ENCODE measurements at places on chromosomes 16 and 17.
A peak's percentile ranks its signal among the peaks of the same experiment; 100 is the strongest.

- DNase-seq = no peak
These were observed 268.0 kb upstream of the TNRC6C start for GRCh38 chr17:77690271-77691161.

GRCh38 chr17:6240001-6240400 lies 169.8 kb downstream of the WSCD1 start:
- no peak for DNase-seq

DNA sequence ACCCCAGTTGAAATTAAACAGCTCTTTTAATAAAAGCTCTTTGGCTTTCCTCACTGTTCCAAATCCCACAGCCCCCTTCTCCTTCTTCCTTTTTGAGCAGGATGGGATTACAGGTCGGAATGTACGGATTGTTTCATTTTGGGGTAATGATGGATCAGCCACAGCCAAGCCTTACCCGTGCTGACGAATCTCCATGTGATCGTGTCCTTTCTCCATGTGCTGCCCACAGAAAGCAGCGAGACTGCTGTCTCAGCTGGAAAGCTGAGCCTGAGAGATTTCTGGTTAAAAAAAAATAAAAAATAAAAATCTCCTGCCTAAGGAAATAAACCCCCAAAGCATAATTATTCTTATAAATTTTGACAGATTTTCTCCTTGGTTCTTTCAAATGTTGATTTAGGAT lies 276.6 kb downstream of the CPPED1 start:
- DNase-seq = no peak

DNA sequence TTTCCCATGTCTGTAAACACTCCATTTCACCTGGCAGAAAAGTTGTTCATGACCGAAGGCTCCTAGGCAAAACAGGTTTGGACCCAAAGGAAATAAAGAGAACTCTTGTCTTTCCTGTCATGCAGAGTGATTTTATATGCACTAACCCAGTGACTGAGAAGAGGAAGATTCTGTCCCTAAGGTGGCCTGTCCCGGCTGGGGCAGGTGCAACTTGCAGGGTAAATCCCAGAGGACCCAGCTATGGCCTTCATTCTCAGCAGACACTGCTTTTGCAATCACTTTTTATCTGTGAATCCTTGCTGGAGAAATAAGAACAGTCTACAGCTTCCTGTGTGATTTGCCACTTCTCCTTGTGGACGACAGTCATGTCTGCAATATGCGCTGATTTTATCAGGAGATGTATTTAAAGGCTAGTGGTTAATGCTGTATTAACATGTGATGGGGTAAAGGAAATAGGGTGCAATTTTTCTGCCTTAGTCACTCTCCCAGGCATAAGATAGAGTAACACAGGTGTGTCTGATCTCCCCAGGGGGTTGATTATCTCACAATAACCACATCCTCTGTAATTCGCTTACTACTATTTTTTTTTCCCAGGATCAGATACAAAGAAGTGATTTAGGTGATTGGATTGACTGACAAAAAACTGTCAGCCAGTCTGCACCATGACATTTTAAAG lies 696.8 kb upstream of the SOX9 start:
- DNase-seq = peak; percentile 1

- DNase-seq = no peak
These were observed 53.6 kb downstream of the GPRC5B start for GRCh38 chr16:19830902-19831560.

DNA sequence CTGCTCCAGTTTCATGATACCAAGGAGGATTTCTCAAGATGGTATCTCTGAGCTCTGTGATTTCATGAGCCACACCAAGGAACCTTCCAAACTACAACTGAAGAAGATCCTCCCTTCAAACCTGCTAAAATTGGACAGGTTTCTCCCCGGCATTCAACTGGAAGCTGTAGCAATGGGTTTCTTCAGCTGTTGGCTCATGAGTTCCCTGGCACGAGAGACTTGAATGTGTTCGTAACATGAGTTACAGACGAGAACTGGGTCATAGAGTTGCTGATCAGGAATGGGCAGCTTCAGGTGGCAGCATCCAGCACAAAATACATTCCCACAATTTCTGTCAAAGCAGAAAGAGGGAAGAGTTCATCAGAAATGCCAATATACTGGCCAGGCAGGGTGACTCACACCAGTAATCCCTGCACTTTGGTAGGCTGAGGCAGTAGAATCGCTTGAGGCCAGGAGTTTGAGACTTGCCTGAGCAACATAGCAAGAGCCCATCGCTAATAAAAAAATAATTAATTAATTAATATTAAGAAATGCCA lies 3.4 kb upstream of the HSF5 start:
- no peak for DNase-seq

DNA sequence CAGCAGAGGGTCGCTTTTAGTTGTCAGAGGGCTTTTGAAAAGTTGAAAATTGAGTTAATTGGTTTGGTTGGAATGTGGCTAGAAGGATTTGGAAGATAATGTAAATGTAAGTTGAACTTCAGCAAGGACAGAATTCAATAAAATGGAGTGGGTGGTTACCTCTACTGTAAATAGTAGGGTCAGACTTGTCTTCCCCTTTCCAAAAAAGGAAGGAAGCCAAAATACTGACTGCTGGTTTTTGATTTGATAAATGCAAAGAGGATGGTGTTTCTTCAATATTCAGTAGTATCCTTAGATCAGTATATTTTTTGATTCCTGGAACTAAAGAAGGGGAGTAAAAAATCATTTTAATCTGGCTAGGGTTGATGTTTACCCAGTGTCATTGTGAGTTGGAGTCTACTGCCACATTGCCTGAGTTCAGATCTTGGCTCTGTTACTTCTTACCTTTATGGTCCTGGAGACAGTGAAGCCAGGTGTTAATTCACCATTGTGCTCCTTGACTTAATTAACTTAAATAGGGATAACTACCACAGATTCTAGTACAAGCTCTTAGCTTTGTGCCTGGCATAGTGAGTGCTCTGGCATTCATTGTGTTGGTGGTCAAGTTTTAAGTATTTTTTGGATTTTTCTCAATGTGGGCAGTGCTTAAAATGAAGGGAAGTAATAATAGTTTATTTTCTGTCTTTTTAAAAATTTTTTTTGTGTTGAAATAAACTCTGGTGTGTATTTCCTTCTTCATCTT lies 4.4 kb downstream of the HAPSTR1 start:
- DNase-seq = no peak

GRCh38 chr17:78340183-78340955 lies 19.5 kb downstream of the SOCS3 start:
- no peak for DNase-seq

GRCh38 chr17:76585649-76586593 lies at the start of gene ST6GALNAC2:
ST6GALNAC2 (minus strand) TSS chr17:76585860; CDS start chr17:76585808, 52 bp downstream.
- no peak for DNase-seq

DNA sequence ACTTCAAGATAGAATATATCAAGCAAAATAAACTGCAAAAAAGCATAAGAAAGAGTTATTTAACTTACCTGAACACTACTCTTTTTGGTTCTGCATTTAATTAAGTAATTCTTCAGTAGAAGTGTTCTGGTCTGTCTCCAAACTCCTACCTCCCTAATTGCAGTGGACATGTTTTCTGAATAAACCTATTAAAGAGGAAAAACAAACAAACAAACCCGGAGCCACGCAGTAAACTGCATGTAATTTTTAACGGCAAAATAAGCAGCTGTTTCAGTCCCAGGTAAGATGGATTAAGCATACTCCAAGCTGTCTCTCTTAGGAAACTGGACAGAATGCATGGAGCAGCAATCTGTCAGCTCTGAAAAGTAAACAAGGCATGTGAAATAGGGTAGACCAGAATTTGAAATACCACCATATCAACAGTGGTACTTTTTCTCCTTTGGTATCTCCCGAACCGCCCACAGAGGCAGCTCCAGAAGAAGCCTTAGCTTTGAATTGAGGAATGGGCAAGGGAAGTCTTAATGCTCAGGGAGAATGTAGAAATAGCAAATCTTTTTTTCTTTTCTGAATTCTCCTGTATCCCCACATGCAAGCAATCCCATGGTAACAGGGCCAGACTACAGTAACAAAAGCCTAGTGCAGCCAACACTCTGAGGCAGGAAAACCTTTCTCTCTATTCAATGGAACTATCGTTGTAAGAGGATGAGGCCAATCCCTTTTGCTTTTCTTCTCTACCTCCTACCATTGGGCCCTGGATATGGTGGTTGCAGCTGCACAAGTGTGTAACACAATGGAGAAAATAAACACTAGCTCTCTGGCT lies 12.5 kb downstream of the ABCA5 start:
- DNase-seq = no peak

GRCh38 chr17:77429969-77430752 lies 289.4 kb downstream of the SEC14L1 start:
- DNase-seq = peak; percentile 66

- DNase-seq = no peak
These were observed 1.3 kb upstream of the SCN4A start for GRCh38 chr17:63973930-63974593.

DNA sequence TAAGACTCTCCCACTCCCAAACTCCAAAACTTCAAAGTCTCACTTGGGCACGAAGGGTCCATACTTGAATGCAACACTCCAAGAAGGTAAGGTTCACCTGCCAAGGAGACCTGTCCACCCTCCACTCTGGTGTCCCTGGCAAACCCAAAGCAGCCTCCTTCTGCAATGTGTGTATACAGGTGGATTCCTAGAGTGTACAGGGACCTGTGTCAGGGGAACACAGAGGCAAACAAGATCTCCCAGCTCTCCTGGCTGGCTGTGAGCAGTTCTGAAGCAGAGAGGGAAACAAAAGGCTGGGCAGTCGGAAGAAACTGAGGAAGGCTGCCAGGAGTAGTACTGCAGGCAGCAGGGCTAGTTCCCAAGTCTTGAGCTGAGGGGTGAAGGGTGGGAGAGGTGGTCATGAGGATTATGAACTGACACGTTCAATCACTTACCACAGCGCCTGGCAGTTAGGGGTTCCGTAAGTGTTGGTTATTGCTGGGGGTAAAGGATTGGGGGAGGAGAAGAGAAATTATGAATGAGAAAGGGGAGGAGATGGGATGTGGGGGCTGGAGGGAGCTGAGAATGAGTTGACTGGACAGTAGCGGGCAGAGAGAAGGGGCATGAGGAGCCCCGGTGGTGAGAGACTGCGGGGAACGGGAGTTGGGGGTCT lies 795 bp downstream of the KCTD13 start:
- no peak for DNase-seq

- DNase-seq = no peak
These were observed 1.2 kb downstream of the UBALD2 start for GRCh38 chr17:76266244-76266938.

- no peak for DNase-seq
These were observed 24.8 kb downstream of the ANKRD40 start for GRCh38 chr17:50682938-50683337.

- DNase-seq = peak; percentile 68
These were observed 23.4 kb downstream of the PIK3R5 start for GRCh38 chr17:8941980-8942622.

DNA sequence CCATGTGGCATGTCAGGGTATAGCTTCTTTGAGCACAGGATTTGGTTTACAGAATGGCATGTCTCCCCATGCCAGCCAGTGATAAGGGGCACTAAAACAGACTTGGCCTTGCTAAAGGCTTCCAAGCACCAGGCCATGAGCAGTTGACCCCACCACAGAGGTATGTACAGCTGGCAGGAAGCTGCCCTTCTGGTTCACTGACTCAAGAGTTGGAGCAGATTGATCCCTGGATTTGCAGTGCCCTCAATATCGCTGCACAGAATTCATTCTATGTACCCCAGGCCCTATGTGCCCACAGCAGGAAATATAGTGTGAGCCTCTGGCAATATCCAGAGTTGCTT lies 24.3 kb downstream of the HLF start:
- DNase-seq = no peak

DNA sequence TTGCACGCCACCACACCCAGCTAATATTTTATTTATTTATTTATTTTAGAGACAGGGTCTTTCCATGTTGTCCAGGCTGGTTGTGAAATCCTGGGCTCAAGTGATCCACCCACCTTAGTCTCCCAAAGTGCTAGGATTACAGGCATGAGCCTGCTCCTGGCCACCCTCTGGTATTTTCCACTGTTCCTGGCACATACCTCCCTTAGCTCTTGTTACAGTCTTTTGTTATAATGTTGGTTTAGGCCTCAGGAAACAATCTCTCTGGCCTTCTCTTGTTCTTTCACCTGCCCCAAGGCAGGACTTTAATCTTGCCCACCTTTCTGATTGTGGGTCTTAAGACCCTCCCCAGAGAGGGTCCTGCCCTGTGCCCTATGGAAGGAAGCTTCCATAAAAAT lies 3.6 kb upstream of the CYTH1 start:
- no peak for DNase-seq

DNA sequence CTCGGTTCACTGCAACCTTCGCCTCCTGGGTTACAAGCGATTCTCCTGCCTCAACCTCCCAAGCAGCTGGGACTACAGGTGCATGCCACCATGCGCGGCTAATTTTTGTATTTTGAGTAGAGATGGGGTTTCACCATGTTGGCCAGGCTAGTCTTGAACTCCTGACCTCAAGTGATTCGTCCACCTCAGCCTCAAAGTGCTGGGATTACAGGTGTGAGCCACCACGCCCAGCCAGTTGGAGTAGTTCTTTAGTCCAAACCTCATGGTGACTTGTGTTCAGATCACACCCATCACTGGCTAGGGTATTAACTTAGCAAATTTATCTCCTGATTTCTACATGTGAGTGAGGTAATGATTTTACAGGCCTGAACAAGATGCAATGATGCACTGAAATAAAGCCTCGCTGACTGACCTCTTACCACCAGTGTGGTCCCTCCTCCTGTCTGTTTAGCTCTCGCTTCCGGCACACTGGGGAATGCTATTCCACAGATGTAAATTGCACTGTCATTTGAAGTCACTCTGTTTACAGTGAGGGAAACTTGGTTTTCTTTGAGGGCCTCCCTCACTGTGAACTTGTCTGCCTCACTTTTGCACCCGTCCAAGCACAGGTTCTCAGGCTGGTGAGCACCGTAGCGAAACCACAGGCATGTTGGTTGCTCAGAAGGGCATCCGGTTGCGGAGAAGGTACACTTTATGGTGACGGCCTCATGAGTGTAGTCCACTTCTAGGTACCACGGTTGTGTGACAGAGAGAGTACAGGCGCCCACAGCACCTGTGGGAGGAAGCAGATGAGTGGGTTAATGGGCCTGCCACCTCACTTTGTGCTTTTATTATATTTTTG lies 5.5 kb downstream of the IGSF6 start:
- peak; percentile 81 for DNase-seq

- no peak for DNase-seq
These were observed 19.9 kb upstream of the MLKL start for GRCh38 chr16:74720579-74720978.

DNA sequence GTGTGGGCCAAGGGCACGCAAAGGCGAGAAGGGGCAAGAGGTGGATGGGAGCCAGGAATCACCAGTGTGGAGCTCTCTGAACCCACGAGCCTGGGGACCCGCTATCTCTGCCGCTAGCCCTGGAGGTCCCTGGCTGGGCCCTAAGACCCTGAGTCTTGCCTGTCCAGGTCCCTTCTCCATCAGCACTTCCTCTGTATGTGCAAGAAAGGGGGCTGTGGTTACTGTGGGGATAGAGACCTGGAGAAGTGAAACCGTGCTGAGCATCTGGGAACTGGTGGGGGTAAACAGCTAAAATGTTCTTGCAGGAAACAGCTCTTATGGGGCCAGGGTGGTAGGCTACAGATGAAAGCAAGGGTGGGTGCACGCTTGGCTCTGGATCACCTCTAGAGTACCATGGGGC lies 3.1 kb downstream of the SPNS3 start:
- DNase-seq = no peak

GRCh38 chr16:84489131-84489530 lies 15.3 kb downstream of the MEAK7 start:
- DNase-seq = no peak

- DNase-seq = no peak
These were observed 48.9 kb downstream of the RABEP1 start for GRCh38 chr17:5330981-5331380.

Measured in GM06990 (cell line).